Hematopoietic multipotent progenitor cell treated with erythropoietin and hydrocortisone succinate and interleukin-3 and kit ligand, for 15 days (in vitro differentiated cells): ENCODE measurements at places on chromosomes 2 and 18.

DNA sequence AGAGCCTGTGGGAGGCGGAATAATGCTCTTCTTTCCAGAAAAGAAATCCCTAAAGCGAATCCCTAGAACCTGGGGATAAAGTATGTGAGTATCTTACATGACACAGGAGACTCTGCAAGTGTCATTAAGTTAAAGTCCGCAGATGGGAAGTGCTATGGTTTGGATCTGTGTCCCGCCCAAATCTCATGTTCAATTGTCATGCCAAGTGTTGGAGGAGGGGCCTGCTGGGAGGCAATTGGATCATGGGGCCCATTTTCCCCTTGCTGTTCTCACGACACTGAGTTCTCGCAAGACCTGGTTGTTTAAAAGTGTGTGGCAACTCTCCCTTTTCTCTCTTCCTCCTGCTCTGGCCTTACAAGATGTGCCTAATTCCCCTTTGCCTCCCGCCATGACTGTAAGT, 207.8 kb downstream of the MYT1L start:
- no peak for DNase-seq

DNA sequence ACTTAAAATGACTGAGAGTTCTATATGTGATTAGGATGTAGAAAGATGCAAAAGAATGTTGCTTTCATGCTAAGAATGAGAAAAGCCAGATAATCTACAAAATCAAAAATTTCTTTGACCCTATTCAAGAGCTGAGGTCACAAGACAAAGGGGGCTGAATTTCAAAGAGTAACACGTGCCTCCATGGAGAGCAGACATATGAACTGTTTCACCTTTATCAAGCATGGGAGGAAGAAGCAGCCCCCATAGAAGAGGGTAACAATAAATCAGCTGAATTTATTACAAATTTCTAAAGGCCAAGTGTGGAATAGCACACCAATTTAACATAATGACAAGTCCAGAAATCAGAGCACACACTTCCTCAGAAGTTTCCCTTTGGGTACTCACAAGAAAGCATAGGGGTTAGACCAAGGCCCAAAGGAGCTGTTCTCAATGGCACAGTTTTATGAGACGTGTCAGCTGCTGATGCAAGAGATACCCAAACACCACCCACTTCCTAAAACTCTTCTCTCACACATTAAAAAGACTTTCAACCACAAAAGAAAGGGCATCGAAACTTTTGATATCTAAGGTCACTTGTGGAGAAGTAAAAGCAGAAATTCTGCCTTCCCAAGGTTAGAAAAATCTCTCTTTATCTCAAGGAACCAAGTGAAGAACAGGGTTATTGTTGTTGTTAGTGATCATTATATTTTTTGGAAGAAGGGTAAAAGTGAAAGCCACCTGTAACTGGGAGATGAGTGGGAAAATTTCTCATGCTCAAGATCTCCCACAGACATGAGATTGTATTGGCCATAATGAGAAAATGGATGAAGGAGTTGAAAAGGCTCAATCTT, 950.1 kb downstream of the TRIB2 start:
- DNase-seq = no peak

- no peak for DNase-seq
Measured at GRCh38 chr18:8364385-8364784, 244.9 kb upstream of the RAB12 start.

- DNase-seq = no peak
Measured at GRCh38 chr2:96860065-96861029, 2.5 kb upstream of the ANKRD39 start.

DNA sequence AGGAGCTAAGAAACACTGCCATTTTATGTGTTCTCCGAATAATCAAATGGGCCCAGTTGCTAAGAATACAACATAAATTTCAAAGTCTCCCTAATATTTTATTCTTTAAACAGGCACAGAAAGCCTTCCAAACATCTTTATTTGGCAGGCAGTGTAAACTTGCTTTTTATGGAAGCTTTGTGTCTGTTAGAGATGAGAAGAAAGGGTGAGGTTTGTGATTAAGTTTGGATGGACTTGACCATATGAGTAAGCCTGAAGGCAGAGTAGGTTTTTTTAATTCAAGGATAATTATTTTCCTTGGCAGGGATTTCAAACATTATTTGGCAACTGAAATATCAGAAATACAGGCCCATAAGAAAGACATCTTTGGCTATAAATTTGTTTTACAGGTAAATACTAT, 62.9 kb downstream of the COX7A2L start:
- no peak for DNase-seq

GRCh38 chr2:201130524-201131186, 14.7 kb downstream of the CFLAR start:
- peak; percentile 76 for DNase-seq

DNA sequence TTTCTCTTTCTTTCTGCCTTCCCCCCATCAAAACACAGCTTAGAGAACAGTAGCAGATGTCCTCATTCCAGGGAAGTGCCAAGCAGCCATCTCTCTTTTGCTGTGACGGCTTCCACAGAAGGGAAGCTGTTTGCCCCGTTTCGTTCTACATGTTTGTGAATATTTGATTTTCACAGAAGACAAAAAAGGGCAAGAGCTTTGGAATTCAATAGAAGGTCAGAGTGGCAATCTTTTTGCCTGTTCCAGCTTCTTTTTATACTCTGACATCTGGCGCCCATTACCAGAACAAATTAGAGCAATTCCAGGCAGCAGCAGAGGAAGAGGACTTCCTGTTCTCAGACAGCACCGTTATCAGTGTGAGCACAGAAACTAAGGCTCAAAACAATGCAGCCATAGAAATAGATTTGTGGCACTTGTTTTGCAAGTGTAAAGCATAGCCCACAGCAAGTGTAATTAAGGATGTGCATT, 79.0 kb upstream of the CDH19 start:
- no peak for DNase-seq

GRCh38 chr18:59087391-59087790, 52.3 kb upstream of the SEC11C start:
- DNase-seq = no peak

GRCh38 chr18:9865764-9866490, 19.8 kb upstream of the TXNDC2 start:
- no peak for DNase-seq

DNA sequence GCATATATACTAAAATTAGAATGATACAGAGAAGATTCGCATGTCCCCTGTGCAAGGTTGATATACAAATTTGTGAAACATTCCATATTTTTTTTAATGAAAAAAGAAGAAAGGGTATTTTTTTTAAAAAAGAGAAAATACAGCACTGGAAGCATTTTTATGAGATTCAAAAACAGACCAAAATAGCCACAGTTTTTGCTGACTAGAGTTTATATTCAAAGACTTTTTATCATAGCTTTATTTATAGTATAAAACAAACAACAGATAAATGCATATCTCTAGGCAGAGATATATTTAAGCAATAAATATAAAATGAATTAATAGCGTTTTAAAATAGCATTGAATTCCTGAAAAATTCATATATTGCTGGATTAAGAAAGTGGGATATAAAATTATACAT, 436.5 kb upstream of the ACVR2A start:
- DNase-seq = no peak

GRCh38 chr2:73117441-73117840, 4.7 kb upstream of the RAB11FIP5 start:
- DNase-seq = no peak

DNA sequence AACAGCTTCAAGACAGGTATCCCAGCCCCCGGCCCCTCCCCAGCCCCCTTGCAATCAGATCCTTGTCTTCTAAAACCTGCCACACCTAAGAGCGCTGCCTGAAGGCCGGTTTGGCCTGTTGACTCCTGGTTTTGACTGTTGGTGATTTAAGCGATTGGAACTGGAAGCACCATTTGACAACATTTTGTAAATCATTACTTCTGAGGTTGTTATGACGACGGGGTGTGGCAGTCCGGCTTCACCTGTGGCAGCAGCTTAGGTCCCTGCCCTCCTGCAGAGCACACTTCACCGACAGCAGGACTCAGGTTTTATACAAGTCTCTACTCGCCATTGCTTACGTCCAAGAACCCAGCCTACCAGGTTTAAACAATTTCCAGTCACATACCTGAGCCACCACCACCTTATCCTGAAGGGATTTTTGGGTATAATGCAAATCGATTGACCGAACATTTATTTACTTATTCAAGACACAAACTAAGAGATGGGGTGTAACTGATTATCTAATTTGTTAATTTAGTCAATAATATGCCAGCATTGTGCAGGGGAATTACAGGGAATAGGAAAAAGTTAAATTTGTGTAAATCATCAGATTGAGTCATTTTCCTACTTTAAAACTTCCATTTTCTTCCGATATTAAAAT, 707 bp upstream of the DGUOK start:
- no peak for DNase-seq

DNA sequence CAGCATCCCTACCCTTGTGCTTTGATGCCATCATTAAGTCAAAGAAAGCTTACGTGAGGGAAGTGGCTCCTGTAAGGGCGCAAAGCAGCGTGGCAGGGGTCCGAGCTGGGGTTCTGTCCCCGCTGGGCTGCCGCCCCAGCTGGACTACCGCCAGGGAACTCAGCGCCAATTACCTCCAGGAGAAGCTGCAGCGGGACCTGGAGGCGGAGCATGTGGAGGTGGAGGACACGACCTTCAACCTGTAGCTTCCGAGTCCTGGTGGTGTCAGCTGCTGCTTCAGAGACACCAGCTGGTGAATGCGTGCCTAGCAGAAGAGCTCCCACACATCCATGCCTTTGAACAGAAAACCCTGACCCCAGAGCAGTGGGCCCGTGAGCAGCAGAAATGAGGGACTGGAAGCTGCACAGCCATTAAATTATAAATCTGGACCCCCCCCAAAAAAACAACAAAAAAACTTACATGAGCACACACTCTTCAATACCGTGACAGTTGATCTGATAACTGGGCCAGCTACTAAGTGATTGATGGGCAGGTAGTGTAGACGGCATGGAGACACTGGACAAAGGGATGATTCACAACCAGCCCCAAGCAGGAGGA, 20.1 kb upstream of the YES1 start:
- no peak for DNase-seq

DNA sequence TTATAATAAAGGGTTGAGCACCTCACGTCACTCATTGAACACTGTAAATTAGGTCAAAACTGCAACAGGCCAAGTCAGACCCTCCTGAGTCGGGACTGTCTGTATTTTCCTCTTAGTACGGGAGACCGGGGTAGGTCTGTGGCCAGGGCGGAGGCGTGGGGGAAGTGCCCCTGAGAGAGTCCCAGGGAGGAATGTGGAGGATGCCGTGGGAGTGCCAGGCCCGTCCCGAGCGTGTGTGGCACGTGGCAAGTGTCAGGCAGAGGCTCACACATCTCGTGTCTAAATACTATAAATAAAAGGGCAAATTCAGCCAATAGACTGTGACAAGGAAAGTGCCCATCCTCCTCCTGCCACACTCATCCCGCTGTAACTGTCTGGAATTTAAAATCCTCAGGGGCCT, 6.3 kb upstream of the HDAC4 start:
- no peak for DNase-seq

DNA sequence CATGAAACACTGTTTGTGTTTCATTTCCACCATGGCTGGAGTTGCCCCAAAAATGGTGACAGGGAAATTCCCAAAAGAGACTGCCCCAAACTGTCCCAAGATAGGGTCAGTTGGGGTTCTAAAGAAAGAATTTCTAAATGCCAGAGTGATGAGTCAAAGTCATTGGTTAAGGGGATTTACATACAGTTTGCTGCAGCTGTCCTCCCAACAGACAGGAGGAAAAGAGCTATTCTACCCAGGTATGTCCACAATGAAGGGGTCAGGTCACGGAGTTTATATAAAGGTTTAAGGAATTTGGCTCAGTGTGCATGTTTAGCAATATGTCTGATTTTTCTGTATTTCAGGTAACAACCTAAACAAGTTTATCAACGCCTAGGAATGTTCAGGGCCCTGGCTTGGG, 344.1 kb downstream of the TDRD15 start:
- no peak for DNase-seq

DNA sequence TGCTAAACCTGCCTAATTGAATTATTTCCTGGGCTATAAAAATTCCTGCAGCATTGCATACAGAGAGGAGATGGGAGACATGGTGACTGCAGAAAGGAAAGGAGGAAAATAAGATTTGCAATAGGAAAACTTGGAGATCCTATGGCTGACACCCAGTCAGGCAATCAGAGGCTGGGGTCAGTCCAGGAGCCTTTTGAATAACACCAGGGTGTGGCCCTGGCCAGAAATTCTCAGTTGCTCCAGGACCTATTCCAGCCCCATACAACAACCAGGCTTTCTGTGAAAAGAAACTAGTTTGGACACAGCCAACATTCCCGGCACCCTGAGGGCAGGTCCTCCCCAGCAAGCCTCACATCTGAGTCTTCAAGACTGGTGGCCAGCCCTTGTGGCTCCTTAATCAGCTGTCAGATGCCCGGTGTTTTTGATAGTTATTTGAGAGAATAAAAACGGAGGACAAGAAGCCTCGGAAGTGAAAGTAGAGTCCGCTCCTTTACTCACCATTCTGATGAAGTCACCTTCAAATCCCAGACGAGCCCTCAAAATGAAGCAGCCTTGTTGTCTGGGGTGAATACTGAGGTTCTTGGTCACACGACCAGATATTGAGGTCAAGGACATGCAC, 31.1 kb upstream of the GMCL1 start:
- no peak for DNase-seq

DNA sequence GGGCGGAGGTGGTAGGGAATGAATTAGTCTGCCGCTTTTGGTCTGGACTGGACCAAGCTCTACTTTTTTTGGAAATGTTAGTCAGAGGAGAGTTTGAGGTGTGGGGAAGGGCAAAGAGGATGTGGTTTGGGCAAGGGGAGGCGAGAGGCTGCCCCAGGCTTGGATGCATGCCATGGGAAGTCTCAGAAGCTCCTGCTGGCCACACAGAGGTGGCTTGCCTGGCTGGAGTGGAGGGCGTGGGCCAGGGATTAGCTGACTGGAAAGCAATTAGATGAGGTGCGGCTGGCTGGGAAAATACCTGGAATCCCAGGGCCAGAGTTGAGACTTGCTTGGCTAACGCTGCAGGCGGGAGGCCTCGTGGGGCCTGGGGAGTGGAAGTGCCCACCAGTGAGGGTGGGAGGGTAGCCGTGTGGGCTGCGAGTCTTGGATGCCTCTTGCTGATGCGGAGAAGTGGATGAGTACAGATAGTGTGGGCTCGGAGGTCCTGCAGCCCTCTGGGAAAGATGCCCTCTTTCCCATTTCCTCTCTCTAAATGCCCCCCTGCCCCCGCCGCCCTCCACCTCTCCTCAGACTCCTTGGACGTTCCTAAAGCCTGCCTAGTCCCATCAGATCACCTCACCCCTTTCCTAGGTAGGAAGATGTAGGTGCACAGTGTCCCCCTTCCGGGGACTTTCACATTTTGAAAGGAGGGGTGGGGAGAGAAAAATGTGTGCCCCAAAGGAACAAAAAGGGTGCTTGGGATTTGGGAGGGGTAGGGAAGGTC, 117.6 kb downstream of the SMAD7 start:
- no peak for DNase-seq

GRCh38 chr2:209424781-209425470, 1.1 kb downstream of the MAP2 start:
- no peak for DNase-seq

DNA sequence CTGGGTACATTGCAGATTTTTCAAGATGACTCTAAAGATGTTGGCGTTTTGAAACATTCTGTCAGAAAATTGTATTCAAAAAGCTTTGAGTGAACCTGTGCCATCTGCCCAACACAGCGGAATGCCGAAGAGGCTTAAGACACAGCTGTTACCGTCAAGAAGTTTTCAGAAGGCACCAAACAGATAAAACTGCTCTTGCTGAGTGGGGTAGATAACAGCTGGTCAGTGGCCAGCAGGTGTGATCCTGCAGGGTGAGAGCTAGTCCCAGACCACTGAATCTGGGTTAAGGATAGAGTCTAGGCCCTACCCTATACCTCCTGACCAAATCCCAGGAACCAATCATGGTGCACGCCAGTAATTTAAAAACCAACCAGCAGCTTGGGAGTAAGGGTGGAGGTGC, 60.5 kb upstream of the B3GNT7 start:
- no peak for DNase-seq
